Fibroblast of lung (primary cell): ENCODE measurements at places on chromosomes 16 and 17.

- DNase-seq = peak; percentile 67
These were observed 500 bp downstream of the MAF start for GRCh38 chr16:79599837-79600637.

DNA sequence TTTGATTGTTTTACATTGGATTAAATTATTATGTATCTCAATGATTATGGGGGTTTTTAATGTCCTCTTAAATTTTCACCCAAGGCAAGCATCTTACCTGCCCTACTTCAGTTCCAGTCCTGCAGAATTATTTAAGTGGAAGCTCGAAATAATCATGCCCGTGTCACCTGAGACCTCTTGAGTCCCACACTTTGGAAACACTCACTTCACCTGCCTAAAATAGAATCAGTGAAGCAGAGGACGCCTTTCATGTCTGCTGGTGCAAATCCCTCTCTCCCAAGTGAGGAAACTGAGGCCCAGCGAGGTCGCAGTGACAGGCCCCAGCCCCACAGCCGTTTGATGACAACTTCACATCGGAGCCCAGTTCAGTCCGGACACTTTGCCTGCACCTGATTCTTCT is 284.6 kb downstream of the C16orf95 start:
- no peak for DNase-seq

GRCh38 chr17:37713028-37713431 is 31.8 kb downstream of the HNF1B start:
- DNase-seq = no peak

DNA sequence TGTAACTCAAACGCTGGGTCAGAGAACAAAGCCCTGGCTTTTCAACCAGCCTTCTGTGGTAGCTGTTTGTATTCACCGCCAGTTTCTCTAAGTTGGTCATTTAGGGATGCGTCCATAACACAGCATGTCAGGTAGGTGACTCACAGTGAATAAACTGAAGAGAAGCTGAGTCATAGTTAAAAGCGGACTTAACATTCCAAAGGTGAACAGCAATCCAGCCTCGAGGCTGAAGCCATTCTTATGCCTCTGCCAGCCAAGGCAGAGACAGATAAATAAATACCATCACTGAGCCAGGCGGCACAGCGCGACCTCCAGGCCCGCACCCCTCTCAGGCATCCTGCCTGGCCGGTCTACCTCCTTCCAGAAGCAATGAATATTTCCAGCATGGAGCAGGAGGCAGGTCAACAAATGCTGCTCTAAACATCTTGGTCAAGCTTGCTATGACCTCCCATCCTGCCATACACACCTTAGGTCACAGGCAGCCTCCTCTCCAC is 12.4 kb upstream of the CACNG4 start:
- DNase-seq = peak; percentile 94

GRCh38 chr17:4678448-4679026 is 25.4 kb downstream of the PELP1 start:
- DNase-seq = peak; percentile 92

DNA sequence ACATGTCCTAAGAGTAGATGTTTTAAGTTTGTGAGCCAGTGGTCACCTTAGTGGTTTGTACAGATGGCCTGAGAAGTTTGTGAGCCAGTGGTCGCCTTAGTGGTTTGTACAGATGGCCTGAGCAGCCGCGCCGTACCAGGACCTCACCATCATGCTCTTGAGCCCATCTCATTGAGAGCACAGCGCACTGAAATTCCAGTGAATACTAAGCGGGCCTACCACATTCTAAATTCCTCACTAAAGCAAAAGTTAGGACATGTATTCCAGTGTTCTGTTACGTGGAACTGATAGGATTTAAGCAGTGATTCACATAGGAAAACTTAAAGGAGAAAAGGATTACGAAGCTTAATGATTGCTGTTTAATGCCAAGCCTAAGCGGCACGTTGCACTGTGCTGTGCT is 3.9 kb downstream of the USP10 start:
- DNase-seq = peak; percentile 71

DNA sequence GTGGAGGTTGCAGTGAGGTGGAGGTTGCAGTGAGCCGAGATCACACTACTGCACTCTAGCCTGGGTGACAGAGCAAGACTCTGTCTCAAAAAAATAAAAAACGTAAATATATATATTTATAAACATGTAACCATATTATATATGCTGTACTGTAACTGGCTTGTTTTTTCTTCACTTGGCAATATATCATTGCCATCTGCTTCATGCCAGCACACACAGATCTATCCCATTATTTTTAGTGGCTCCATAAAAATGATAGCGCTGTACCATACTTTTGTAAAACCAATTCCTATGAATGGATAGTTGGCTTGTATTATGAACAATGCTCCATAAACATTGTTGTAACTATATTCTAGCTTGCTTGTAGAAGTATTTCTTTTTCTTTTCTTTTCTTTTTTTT is 49.5 kb downstream of the GPRC5B start:
- DNase-seq = no peak

- DNase-seq = no peak
These were observed at the start of gene C17orf50 for GRCh38 chr17:35760587-35760986. Gene C17orf50 (plus strand): TSS chr17:35760887. CDS start chr17:35760942, 55 bp downstream.

DNA sequence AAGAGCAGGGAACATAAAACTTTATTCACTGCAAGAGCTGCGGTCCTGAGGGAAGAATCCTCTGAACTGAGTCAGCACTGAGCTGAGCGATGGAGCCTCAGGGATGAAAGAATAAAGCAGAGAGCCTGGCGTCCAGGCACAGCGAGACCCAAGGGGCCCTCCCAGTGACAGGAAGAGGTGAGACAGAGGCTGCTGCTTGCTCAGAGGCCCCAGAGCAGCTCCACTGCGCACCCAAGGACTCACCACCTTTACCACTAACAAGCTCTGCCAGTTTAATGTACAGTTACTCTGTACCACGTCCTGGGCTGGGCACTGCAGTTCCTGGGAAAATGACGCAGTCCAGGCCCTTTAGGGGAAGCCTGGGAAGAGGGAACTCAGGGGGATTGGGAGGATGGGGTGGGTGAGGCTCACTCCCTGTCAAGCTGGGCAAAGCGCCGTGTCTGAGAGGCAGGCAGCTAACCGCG is 5.6 kb downstream of the GFAP start:
- DNase-seq = peak; percentile 85

GRCh38 chr16:85762970-85763369 is 12.1 kb upstream of the C16orf74 start:
- no peak for DNase-seq

DNA sequence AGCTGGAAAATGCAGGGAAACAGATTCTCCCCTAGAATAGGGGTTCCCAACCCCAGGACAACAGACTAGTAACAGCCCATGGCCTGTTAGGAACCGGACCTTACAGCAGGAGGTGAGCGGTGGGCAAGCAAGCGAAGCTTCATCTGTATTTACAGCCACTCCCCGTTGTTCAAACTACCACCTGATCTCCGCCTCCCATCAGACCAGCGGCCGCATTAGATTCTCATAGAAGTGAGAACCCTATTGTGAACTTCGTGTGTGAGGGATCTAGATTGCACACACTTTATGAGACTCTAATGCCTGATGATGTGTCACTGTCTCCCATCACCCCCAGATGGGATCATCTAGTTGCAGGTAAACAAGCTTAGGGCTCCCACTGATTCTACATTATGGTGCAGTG is 3.5 kb downstream of the CD300LB start:
- no peak for DNase-seq

- no peak for DNase-seq
These were observed 524.8 kb downstream of the KCNJ18 start for GRCh38 chr17:22217135-22217534.

GRCh38 chr16:89982318-89982717 is 33.8 kb downstream of the DEF8 start:
- DNase-seq = no peak

- no peak for DNase-seq
These were observed 8.9 kb downstream of the DRC7 start for GRCh38 chr16:57703416-57704010.

GRCh38 chr17:58665946-58666857 is 25.6 kb downstream of the TEX14 start:
- DNase-seq = no peak

DNA sequence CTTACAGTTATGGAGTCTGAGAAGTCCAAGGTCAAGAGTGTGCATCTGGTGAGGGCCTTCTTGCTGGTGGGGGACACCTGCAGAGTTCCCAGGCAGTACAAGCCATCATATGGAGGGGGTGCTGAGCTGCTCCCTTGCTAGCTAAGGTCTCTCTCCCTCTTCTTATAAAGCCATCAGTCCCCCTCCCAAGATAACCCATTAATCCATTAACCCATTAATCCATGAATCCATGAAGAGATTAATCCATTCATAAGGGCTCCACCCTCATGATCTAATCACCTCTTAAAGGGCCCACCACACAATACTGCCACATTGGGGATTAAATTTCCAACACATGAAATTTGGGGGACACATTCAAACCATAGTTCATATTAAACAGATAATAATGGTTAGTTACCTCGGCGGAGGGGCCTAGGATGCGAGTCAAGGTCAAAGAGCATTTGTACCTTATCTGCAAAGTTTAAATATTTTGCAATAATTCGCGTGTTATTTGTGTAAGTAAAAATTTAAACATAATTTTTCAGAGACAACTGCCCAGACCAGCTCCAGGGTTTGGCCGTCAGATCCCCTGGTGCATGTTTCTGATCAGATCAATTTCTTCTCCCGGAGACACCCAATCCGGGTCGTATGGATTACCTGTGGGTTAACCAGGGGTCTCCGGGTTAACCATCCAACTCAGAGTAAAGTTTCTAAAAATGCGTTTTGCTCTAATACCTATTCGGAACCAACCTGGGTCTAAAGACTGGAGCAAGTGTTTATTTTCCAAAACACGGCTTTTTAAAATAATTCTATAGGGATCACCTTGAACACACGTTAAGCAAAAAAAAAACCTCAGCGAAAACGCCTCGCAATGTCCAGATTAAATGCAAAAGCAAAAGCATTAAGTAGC is 740 bp upstream of the POLR3E start:
- DNase-seq = peak; percentile 17

GRCh38 chr16:31373235-31373634 is 18.3 kb downstream of the ITGAX start:
- no peak for DNase-seq

- no peak for DNase-seq
These were observed 24.1 kb downstream of the CALCOCO2 start for GRCh38 chr17:48854774-48855476.

GRCh38 chr17:20066253-20066652 is 57.1 kb downstream of the SPECC1 start:
- DNase-seq = peak; percentile 76

- DNase-seq = peak; percentile 17
These were observed 56.1 kb upstream of the ACSF3 start for GRCh38 chr16:89037261-89038152.

- DNase-seq = no peak
These were observed 43.8 kb upstream of the EFCAB3 start for GRCh38 chr17:62336527-62336926.
